ENCODE measurements at places on chromosomes 2 and 18.

GRCh38 chr18:45133276-45133675 lies 452.6 kb downstream of the SETBP1 start:
- no peak for DNase-seq

GRCh38 chr2:193326296-193326695 lies 1131.6 kb upstream of the TMEFF2 start:
- DNase-seq, result no peak

DNA sequence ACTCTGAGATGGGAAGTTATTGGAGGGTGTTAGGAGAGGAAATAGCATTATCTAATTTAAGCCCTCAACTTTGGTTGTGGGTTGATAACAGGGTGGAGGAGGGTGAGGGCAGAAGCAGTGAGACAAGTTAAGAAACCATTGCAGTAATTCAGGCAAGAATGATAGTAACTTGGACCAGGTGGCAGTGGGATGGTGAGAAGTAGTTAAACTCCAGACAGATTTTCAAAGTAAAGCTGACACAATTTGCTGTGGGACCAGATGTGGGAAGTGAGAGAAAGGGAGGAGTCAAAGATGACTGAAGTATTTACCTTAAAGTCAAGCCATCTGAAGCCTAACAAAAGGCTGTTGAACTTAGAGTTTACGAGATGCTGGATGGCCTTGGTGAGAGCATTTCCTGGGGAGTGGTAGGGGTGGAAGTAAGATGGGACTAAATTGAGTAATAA lies 163.2 kb upstream of the KLF7 start:
- no peak for DNase-seq

- DNase-seq, result peak; percentile 34
These were observed 126.1 kb downstream of the HNMT start for GRCh38 chr2:138090330-138090729.

GRCh38 chr2:131041402-131042147 lies 51.7 kb downstream of the FAM168B start:
- no peak for DNase-seq

DNA sequence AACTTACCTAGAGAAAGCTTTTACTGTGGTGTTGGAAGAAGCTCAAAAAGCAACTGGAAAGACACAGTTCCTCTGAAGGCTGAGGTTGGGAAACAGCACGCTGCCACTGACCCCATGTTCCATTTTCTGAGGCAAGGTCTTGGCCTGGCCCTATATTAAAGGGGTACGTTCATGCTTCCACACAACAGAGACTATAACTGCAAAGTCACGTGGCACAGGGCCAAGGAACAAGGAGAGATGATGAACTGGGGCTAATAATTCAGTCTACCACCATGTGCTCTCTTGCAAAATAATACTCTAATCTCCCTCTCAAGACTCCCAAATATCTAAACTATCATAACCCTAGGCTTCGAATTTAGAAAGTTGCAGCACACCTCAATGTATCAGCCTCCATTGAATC lies 381.6 kb downstream of the DSEL start:
- no peak for DNase-seq

DNA sequence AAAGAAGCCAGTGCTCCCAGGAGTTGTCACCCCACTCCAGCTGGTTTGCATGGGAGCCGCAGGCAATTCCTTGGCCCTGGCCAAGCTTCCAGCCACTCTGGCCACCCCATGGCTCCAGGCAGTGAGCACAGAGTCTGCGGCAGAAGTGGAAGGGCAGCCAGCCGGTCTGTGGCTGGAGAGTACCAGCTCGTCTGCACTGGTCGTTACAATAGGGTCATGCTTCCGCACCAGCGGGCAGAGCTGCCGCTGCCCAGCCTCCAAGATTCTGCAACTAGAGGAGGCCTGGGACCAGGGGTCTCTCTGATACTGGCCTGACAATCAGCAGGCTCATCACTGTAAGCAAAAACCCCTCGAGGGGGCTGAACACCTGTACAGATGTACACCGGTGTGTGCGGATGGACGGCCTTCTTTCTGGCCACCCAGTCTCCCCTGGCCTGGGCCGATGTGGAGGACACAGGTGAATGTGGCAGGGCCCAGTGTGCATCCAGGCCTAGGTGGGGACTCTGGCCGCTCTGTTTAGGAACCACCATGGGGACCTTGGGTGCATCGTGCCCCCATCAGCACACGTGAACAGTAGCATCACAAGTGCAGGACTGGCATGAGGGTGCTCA lies 51.9 kb upstream of the ODC1 start:
- DNase-seq, result no peak

GRCh38 chr2:27779417-27780055 lies 8.0 kb downstream of the MRPL33 start:
- DNase-seq, result no peak

GRCh38 chr2:135935914-135936313 lies 49.5 kb downstream of the DARS1 start:
- no peak for DNase-seq
